ENCODE measurements at places on chromosomes 16 and 17.

DNA sequence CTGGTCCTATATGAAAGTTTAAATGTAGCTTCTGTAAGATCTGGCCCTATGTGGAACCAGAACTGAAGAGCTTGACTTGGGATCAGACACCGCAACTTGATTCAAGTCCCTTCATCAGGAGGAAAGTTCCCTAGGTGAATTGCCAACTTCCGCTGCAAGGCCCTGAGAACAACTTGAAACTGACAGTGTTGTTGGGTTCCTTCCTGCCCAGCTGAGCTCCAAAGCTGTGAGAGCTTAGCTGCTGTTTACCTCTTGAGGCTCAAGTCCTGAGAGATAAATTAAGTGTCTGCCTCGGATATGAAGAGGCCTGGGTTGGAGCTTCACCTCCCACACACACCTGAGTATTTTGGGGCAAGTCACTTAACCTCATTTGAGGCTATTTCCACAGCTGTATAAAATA is 44.7 kb downstream of the REXO5 start:
- DNase-seq: no peak

GRCh38 chr16:66269617-66270332 is 96.7 kb upstream of the CDH5 start:
- no peak for DNase-seq

- DNase-seq: no peak
Observed at GRCh38 chr16:11355862-11356261, 10.6 kb downstream of the RMI2 start.

- no peak for DNase-seq
Observed at GRCh38 chr17:82350182-82351030, 8.6 kb upstream of the TEX19 start.

DNA sequence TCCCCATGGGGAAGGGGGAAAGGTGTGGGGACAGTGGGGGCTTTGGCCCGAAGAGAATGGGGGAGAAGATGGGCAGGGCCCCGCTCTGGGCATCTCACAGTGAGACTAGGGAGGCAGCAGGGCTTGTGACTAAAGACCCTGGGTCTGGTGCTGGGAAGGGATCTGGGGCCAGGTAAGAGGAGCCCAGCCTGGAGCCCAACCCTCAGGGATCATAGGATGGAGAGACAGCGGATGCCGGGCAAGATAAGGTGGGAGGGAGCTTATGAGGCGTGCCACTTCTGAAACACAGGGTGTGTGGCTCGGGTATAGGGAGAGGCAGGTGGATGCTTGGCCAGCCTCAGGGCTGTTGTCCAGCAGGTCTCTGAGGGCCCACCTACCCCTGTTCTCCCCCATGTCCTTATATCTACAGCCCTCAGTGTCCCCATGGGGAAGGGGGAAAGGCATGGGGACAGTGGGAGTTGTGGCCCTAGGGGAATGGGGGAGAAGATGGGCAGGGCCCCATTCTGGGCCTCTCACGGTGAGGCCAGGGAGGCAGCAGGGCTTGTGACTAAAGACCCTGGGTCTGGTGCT is 15.4 kb downstream of the USP6 start:
- DNase-seq: no peak

DNA sequence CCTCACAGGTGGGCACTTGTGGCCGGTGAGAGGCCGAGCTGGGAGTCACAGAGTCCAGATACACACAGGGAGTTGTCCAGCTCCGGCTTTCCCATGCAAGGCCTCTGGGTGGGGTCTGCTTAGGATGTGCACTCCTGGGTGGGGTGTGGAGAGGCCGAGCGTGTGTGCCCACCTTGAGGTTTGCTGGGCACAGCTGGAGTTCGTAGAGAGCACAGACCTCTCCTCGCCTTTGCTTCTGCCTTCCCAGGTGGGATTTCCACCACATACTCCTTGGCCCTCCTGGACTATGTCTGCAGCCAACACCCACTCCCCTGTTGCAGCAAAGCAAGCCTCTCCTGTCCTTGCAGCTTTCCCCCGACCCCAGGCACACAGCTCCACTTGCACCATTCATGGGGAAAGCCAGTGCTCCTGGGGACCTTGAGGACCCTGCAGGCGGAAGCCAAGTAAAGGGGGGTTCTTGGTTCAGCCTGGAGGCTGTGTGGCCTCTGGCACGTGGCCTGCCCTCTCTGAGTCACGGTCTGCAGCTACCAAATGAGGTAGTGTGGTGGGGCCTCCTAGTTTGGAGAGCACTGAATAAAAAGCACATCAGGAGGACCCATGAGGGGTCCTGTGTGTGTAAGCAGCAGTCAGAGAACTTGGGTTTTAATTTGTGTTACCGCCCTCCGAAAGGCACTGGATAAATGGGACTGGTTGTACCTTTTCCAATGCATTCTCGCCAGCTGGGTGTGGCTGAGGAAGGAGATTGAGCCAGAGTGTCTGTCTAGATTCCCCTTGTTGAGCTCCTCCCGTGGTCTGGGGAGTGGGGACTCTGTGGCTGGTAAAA is 31.5 kb downstream of the MPRIP start:
- no peak for DNase-seq

- no peak for DNase-seq
Observed at GRCh38 chr17:15263206-15263579, 1.9 kb downstream of the PMP22 start.

- peak; percentile 71 for DNase-seq
Observed at GRCh38 chr17:57544401-57544800, 200.7 kb downstream of the CCDC182 start.

DNA sequence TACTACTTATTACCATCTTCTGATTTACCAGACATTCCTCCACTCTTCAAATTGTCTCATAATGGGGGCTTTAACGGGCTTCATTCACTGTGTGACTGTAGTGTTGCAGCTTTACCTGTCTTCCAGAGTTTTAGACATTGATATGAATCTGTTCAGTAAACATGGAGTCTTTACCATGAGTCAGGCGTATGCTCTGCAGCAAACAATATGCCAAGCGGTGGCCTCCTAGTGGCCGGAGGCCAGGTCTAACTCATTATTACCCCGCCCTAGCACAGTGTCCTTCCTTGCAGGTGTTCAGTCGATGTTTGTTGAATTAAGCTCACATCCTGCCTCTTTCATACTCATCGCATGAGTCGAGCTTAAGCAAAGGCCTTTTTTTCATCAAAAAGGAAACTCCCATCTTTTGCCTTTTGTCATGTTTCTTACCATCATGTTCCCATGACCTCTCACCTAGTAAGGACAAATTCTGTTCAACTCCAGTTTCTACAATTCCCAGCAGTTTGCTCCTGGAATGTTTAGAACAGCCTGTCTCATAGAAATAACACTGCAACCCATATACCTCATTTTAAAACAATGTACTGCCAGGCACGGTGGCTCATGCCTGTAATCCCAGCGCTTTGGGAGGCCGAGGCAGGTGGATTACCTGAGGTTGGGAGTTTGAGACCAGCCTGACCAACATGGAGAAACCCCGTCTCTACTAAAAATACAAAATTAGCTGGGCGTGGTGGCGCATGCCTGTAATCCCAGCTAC is 39.4 kb downstream of the TUBD1 start:
- peak; percentile 90 for DNase-seq

DNA sequence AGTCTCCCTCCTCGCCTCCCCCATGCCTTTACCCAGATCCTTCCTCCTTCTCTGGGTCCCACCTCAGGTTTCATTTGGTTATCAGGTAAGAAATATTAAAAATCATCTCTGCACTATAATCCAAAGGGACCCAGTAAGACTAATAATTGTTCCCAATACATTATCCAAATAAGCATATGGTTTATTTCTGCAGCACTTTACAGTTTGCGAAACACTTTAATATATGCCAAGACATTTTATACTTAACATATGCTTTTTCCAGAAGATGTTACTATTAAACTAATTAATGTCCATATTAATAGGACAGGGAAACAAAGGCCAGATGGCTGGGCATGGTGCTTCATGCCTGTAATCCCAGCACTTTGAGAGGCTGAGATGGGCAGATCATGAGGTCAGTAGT is 33.3 kb downstream of the CD300LF start:
- DNase-seq: no peak

- DNase-seq: peak; percentile 60
Observed at GRCh38 chr16:48609652-48610029, 339 bp downstream of the N4BP1 start.

Measured in NCI-H146 (cell line).